ENCODE measurements at places on chromosomes 5 and 9. TPM values are rescaled to one million over a fixed set of nuclear protein-coding genes. Genes with fewer than 3 reads are reported as not detected.

The TMEM174 gene
- total RNA-seq, result not detected

The IL7R gene
- total RNA-seq, result 3.2 TPM

GRCh38 chr5:78543916-78544315, 104.7 kb downstream of the LHFPL2 start:
- H3K27me3 ChIP-seq, result no peaks in the 10 kb centered on the region
- H3K27ac ChIP-seq, result peak overlapping the region; percentile 5
- H3K36me3 ChIP-seq, result no peaks in the 10 kb centered on the region
- no peak overlapping the region for H3K4me3 ChIP-seq

DNA sequence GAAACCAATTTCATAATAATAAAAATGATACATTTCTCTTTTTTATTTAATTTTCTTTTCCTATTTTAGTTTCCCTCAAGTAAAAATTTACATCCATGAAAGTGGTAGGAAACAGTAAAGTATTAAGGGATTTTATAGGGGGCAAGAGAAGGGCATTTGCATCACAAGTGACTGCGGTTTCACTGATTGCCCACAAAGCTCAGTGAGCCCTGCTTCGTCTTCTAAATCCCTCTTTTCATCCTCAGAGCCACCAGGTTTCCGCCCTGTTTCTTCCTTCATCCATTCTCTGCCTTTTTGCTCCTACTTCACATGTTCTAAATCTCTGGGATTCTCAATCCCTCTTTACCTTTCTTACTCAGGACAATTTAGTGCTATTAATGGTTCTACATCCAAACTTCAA, 491.4 kb downstream of the LRRC70 start:
- no peak overlapping the region for H3K27ac ChIP-seq
- no peak overlapping the region for H3K4me3 ChIP-seq
- H3K36me3 ChIP-seq, result no peaks in the 10 kb centered on the region
- DNase-seq, result no peak
- no peaks in the 10 kb centered on the region for H3K27me3 ChIP-seq
